Small intestine (tissue), 16 donors: ENCODE measurements at places on chromosomes 6 and 20. TPM values are rescaled to one million over a fixed set of nuclear protein-coding genes. Genes with fewer than 3 reads are reported as not detected.

GRCh38 chr6:25343984-25344383, 64.8 kb downstream of the CARMIL1 start:
- DNase-seq, result no peak

The BCAS4 gene
- polyA plus RNA-seq, result 1.7 TPM

GRCh38 chr6:290111-290922, 2.0 kb upstream of the DUSP22 start:
- DNase-seq, result no peak

- DNase-seq, result no peak
Observed at GRCh38 chr20:23118766-23119165, 32.6 kb upstream of the CD93 start.

DNA sequence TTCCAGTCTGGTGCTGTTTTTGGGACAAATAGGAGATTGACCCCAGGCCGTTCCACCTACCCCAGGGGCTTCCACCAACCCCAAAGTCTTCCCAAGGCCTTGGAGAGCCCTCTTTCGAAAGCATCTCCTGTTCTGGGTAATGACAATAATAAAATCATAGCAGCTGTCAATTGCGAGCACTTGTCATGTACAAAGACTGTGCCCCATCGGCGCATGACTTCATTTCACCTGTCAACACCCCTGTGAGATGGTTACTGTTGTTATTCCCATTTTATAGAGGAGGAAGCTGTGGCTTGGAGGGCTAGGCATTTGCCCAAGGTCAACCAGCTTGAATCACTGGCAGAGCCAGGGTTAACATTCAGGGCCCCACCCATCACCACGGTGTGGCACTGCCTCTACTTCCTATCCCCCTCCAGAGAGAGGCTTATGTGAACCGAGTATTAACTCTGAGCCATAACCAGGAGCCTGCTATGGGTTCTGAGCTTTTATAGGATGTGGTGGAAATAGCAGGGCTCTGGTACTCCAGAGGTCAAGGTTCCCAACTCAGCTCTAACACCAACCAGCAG, 51.2 kb downstream of the HNF4A start:
- DNase-seq, result peak; percentile 77

DNA sequence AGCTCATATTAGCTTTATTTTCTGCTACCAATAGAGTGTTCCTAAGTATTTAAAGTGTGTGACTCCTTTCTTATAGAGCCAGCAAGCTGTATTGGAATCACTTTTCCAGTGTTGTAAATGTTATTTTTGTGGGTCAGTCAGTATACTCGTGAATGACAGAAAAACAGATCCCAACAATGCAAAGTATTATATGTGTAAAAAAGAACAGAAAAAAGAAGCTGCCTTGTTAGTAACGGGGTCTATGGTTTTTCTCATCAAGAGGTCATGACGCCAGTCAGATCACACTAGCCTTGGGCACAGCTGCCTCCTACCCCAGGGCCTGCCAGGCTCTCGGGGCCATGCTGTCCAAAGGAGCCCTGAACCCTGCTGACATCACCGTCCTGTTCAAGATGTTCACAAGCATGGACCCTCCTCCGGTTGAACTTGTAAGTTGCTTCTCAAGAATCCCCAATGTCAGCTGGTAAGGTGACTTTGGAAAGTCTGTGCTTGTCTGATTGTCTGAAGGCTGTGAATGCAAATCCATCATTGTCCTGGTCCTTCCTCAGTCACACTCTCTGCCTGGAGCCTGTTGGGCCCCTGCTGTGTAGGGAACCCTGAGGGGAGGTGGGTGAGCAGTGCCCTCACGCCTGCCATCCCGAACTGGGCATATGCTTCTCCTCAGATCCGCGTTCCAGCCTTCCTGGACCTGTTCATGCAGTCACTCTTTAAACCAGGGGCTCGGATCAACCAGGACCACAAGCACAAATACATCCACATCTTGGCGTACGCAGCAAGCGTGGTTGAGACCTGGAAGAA, 9.8 kb downstream of the NELFCD start:
- DNase-seq, result no peak

- DNase-seq, result no peak
Observed at GRCh38 chr6:110613356-110613755, 136.9 kb upstream of the SLC22A16 start.

The LYRM4 gene
- polyA plus RNA-seq, result 6.5 TPM

The KHDC1L gene
- polyA plus RNA-seq, result not detected

The CST4 gene
- polyA plus RNA-seq, result not detected

The PTCRA gene
- polyA plus RNA-seq, result not detected

DNA sequence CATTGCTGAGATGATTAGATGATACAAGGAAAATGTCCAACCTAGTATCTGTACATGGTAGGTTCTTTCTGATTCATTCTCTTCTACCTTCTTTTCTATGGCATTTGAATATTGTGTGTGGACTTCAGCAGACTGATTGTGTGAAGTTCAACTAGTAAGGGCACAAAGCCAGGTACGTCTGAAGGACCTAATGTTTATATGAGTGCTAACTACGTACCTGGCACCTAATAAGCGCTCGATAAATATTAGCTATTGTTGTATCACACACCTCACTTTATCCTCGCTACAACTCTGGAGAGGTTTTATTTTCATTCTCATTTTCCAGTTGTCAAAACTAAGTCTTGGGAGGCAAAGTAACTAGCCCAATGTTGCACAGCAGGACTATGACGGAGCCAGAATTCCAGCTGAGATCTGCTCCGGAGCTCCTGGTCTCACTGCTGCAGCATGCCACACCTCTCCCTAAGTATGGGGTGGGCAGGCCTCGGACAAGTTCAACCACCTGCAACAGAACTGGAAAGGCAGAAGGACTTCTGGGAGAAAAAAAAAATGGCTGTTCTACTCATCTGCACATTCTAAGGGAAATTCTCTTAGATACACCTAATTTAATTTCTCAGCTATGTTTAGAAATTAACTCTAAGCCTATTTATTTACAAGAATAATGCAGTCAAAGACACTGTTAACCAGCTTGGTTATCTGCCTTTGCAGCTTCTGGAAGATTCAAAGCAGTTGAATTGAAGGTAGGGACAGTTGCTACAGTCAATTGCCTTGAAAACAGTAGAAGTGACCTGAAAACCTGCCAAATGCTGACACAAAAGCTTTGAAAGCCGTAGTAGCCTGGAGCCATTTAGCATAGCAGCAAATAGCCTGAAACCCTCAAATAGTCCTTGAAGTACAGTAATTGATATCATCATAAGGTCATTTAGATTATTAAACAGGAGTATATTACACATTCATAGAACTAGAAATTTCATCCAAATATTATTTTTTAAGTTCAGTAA, 165.0 kb downstream of the PDE7B start:
- DNase-seq, result no peak

GRCh38 chr6:144811140-144811539, 526.0 kb downstream of the UTRN start:
- no peak for DNase-seq

The PEDS1 gene
- polyA plus RNA-seq, result 18.0 TPM

DNA sequence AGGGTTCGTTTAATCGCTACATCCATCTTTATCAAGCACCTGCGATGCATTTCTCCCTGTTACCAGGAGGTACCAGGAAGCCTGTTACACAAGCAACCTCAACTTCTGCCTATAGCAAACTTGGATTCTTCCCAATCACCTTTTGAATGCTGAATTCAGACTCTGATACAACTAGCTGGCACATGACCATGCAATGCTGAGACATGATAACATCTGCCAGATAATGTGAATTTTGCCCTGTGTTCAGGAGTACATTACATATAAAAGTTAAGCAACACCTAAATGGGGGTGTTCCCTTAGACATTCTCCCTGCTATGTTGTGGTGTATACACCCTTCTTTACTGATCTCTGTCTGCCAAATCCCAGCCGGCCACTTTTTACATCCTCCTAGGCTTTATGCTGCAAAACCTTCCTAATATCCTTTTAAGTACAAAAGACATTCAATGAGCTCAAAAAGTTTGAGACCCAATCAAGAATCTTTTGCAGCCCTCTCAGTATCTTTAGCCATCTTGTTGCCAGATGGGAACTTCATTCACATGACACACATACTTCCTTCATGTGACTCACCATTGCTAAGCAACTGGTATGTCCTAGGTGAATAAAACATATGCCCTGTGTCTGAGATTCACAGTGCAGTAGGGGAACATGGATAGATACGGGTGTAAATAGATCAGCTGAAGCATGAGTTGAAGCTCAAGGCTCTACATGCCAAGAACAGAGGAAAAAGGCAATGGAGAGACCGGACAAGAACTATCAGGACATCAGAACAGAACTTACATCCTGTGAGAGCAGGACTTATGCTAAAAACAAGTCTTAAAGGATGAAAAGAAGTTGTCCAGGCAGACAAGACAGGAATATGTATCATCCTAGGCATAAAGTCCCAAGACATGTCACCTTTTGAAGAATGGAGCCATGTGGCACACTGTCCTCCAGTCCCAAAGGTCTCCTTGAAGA, 84.3 kb downstream of the ZHX3 start:
- DNase-seq, result peak; percentile 81

The FAM135A gene
- 34.9 TPM for polyA plus RNA-seq

GRCh38 chr20:846894-847278, 13.4 kb downstream of the FAM110A start:
- no peak for DNase-seq

The UST gene
- polyA plus RNA-seq, result 1.4 TPM

The PKIG gene
- polyA plus RNA-seq, result 16.3 TPM

The OPRM1 gene
- polyA plus RNA-seq, result 0.09 TPM

DNA sequence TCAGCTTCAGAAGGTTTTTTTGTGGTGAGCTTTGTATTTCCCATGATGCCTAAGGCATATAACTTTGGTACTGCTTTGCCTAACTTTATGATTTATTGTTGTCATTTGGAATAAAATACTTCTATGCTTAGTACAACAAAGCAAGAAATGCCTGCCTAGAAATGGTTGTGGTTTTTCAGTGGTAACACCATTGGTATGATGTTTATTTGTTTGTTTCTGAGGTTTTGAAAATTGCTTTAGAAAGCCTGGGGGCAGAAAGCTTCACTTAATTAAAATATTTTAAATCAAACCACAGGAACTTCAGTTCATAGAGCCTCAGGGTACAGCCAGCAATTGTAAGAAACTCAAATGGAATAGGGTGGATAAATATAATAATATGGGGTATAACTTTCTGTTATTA, 351.2 kb upstream of the MAP3K7 start:
- no peak for DNase-seq

The GPLD1 gene
- polyA plus RNA-seq, result 0.28 TPM

- DNase-seq, result no peak
Observed at GRCh38 chr6:21135484-21136013, 458.0 kb upstream of the SOX4 start.

The PRDM13 gene
- polyA plus RNA-seq, result 0.03 TPM

The SYTL3 gene
- polyA plus RNA-seq, result 3.6 TPM

GRCh38 chr6:130041594-130041993, 23.2 kb downstream of the L3MBTL3 start:
- DNase-seq, result no peak

The CAGE1 gene
- polyA plus RNA-seq, result not detected

GRCh38 chr20:8155812-8156211, 23.7 kb downstream of the PLCB1 start:
- DNase-seq, result peak; percentile 29

GRCh38 chr20:57587989-57588377, 27.1 kb downstream of the PCK1 start:
- DNase-seq, result no peak

- DNase-seq, result no peak
Observed at GRCh38 chr6:26465776-26466175, 8.0 kb downstream of the BTN2A1 start.

DNA sequence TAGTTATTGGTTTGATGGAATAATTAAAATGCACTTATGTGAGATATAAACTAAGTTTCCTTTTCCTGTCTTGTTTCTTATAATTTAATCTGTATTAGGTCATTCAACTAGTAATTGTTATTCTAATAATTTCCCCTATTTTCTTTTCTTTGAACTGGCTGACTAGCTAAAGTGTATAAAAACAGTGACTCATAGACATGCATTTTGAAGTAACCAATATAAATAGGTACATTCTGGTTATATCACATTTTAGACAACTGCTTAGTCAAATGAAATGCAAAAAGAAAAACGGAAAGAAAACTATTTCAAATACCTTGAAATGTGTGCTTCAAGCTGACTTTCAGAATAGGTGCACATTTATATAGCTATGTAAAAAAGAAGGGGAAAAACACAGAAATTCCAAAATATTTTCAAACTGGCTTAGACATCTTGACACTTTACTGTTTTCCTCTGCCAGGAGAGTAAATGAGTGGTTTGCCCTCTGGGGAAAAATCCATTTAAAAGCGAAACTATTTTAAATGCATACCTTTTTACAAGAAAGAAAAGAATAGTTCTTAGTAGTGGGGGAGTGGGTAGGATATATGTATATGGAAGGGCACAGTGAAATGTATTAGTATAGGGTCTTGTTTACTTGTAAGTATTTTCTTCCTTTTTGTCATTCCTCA, 28.3 kb downstream of the KCNQ5 start:
- no peak for DNase-seq

DNA sequence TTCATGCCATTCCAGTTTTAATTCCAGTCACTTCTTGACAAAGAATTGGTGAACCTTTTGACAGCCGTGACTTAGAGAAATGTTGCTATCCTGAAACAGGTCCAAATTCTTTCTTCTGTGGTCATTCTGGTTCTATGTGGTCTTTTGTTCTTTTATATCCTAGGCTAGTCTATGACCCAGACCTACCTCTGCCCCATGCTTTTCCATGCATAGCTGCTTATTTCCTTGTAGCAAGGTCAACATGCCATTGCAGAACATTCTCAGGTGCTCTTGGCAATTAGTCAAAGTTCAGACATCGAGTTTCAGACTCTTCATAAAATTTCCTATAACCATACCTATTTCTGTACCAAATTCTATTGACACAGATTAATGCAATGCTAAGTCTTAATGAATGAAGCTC, 202.6 kb downstream of the PLCB1 start:
- no peak for DNase-seq

The SPTLC3 gene
- 60.2 TPM for polyA plus RNA-seq

The CNR1 gene
- polyA plus RNA-seq, result 0.27 TPM

- DNase-seq, result peak; percentile 72
Observed at GRCh38 chr6:83514866-83515466, 2.6 kb downstream of the PRSS35 start.

DNA sequence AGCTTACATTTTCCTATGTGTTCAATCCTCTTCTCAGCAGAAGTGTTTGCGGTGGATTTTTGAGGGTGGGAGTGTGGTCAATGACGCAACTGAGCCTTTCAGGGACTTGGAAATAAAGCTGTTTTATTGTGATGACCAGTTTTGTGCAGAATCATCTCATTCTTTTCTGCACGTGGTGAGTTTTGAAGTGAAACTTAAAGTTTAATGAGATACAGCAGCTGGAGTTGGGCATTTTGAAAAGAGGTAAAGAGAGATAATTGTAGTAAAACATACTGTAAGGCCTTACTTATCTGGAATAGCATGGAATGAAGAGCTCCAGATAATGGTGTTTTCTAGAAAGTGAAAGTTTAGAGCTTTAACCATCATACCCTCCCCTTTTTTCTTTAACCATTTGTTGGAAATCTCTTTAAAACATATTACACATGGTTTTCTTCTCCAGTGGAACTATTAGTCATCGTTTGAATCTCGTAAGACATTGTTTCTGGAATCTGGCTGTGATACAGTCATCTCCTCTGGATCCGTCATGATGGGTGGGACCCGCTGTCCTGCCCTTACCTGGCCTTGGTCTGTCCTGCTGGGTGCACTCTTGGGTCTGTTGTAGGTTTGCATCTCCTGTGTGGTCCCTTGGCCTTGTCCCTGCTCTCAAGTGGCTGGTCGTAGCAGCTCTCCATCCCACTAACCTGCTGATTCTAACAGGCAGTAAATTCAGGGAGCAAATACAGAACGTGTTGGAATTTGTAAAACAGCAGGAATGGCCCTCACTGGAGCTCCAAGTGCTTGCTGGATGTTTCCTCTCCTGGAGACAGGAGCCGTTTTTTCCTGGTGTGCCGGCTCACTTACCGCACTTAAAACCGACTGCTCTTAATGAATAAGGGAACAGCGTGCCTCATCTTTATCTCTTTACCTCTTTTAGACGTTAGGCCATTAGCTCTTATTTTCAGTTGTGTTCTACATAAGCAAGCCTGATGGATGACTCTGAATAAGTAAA, 29.8 kb downstream of the UST start:
- no peak for DNase-seq

The THEMIS gene
- 0.84 TPM for polyA plus RNA-seq
